ENCODE measurements at places on chromosomes 16 and 17.
A peak's percentile ranks its signal among the peaks of the same experiment; 100 is the strongest.

GRCh38 chr16:89122322-89122851 is 28.7 kb downstream of the ACSF3 start:
- DNase-seq: no peak

- peak; percentile 64 for DNase-seq
These were observed 10.4 kb downstream of the PRR11 start for GRCh38 chr17:59165933-59166342.

DNA sequence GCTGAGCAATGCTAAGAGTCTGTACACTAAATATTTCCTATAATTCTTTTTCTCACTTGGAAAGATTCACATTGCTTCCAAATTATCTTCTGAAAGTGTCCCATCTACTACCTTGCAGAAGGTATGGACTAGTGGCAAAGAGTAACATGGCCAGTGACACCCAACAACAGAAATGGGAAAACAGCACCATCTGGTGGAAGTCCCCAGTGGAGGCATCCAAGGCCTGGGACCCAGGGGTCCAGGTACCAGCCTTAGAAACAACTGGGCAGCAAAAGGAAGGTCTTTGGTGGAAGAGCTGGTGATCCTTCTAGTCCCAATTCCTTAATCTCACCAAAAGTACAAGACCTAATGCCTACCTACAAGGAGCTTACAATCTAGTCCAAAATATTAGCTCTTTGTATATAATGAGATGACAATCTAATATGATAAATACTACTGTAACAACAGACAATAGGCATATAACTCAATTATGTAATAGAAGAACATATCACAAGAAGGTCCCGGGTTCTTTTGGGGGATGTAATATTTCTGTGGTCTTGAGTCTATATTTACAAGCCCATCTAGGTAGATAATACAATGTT is 55.3 kb downstream of the SKAP1 start:
- no peak for DNase-seq

GRCh38 chr17:27959382-27959709 is 66.2 kb upstream of the LYRM9 start:
- DNase-seq: no peak

GRCh38 chr17:3915995-3916696 is at the start of gene P2RX1:
Gene P2RX1 (minus strand): TSS chr17:3916465. CDS start chr17:3916225, 240 bp downstream.
- DNase-seq: no peak

DNA sequence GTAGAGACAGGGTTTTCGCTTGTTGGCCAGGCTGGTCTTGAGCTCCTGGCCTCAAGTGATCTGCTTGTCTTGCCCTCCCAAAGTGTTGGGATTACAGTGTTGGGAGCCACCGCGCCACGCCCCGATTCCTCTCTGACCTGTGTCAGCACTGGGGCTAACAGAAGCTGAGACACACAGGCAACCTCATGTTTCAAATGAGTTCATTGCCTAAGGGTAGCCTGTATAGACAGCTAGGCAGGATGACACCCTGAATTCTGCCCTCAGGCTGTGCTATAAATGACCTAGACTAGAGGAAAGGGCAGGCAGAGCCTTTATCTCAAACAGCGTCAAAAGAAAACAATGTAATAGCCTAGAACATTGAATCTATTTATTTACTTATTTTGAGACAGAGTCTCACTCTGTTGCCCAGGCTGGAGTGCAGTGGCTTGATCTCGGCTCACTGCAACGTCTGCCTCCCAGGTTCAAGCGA is 2.3 kb upstream of the CDK3 start:
- DNase-seq: no peak

GRCh38 chr17:40315206-40315605 is 6.2 kb downstream of the RARA start:
- no peak for DNase-seq

DNA sequence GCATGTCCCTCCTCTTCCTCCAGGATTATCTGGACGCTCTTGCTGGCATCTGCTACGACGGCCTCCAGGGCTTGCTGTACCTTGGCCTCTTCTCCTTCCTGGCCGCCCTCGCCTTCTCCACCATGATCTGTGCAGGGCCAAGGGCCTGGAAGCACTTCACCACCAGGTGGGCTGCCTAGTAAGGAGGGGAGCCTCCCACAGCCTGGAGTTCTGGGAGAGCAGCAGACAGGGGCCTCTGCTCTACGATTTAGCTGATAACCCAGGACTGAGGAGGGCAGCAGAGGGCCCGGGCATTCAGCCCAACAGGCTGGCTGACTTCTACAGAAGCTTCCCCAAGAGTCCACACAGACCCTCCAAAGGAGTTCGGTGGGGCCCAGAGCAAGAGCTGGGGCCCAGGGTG is 21.8 kb upstream of the DNAI2 start:
- no peak for DNase-seq

DNA sequence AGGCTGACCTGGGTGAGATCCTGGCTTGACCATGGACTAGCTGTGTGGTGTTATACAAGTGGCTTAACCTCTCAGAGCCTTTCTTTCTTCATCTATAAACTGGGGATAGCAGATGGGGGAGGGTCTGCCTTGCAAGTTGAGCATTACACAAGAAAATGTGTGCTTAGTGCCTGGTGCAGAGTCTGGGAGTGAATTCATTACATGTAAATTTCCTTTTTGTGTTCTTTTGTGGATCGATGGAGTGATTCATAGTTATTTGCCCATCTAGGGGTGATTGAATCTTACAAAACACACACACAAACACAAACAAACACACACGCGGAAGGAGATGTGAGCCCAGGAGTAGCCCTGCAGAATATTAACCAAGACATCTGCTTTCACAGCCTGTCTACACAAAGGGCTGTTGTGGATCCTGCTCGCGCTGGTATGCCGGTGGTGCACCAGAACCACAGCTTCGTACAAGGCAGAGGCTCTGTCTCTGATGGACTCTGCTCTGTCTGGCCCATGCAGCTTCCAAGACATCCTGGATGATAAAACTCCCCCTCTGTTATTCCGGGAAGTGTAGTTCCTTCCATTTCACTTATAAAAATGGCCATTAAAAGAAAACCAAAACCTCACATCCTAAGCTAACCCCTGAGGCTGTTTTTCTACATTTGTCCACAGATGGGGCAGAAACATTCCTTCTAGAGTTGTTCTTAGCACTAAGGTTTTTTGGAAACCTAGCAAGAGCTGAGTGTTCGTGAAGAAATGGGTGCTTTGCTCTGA is 86.1 kb downstream of the UTP18 start:
- DNase-seq: no peak

GRCh38 chr16:56295739-56296527 is 104.6 kb downstream of the GNAO1 start:
- DNase-seq: no peak

GRCh38 chr16:2253293-2253692 is 1.9 kb upstream of the ECI1 start:
- DNase-seq: no peak

GRCh38 chr16:84527532-84528269 is 23.2 kb upstream of the MEAK7 start:
- DNase-seq: no peak

- no peak for DNase-seq
These were observed 7.5 kb downstream of the SNTB2 start for GRCh38 chr16:69194488-69194887.

DNA sequence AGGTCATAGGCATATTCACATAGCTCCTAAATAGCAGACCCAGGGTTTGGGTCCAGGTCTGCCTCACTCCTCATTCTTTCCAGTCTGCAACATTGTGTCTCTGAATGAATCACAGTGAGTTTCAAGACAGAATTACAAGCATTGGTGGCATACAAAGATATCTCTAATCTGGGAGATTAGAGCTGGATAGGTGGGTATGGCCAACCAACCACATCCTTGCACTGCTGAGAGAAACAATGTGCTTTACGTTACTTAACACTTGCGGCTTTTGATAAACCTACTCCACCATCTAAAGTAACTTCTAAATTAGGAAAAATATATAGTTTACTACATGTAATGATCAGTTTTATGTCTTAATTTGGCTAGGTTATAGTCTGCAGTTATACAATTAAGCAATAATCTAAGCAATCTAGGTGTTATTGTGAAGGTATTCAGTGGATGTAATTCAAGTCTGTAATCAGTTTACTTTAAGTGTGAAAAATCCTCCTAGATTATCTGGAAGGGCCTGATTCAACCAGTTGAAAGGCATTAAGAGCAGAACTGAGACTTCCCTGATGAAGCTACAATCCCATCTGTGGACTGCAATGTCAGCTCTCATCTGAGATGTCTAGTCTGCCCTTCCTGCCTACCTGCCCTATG is 26.7 kb downstream of the CDH11 start:
- no peak for DNase-seq

GRCh38 chr16:82657239-82657638 is 30.5 kb downstream of the CDH13 start:
- DNase-seq: peak; percentile 91

All from fibroblast of skin of abdomen (primary cell).